ENCODE measurements at places on chromosomes 2 and 18.

DNA sequence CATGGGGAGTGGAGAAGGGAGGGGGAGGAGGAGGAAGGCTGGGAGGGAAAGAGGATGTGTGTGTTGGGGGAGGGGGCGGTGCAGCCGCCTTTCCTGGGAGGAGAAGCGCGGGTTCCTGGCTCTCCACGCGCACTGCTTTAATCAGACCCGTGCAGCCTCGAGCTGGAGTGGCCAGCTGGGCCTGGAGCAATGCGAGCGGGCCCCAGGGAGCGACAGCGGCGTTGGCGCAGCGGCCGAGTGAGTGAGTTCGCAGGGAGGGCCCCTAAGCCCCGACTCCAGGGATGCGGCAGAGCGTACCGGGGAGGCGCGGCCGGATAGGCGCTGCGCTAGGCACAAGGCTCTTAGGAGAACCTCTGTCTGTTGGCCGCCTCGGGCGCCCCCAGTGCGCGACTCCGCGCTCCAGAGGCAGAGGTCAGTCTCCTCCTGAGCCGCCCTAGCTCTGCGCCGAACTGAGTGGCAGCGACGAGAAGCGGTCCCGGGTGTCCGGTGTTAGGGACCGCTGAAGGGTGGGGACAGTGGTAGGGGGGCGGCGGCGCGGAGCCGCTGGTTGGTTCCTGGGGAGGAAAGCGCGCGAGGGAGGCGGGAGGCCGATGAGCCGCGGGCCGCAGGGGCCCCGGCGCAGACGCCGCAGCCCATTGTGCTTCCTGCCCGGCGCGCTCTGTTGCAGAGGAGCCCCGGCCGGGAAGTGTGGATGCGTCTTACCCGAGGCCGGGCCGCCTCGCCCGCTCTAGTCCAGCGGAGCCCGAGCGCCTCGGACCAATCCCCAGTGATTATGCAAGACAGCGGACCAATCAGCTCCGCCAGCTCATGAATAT, 455 bp upstream of the DLX1 start:
- peak; percentile 96 for DNase-seq

- no peak for DNase-seq
These were observed 25.4 kb downstream of the EPHA4 start for GRCh38 chr2:221546505-221547225.

GRCh38 chr2:27890146-27890923, at the start of the genes BABAM2 and RBKS:
TSS of gene BABAM2 (plus strand) at chr2:27890729. CDS start at chr2:27894557, 3,828 bp downstream.
TSS of gene RBKS (minus strand) at chr2:27890387. CDS start at chr2:27890345, 42 bp downstream.
- peak; percentile 78 for DNase-seq

- no peak for DNase-seq
These were observed 40.5 kb downstream of the NHEJ1 start for GRCh38 chr2:219120082-219120481.

DNA sequence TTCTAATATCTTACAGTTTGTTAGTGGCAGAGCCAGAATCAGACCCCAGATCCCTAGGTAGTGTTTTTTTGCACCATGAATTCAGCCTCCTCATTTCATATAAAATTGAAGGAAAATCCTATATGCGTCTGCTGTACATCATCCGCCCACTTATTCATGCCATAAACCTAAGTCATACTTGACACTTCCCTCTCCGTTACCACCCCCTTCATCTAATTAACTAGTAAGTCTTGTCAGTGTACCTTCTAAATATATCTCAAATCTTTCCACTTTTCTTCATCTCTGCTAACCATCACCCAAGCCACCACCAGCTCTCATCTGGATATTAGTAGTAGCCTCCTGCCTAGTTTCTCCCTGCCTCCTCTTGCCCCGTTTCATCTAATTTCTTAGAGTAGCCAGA, 248.7 kb upstream of the SIX3 start:
- DNase-seq, result no peak

DNA sequence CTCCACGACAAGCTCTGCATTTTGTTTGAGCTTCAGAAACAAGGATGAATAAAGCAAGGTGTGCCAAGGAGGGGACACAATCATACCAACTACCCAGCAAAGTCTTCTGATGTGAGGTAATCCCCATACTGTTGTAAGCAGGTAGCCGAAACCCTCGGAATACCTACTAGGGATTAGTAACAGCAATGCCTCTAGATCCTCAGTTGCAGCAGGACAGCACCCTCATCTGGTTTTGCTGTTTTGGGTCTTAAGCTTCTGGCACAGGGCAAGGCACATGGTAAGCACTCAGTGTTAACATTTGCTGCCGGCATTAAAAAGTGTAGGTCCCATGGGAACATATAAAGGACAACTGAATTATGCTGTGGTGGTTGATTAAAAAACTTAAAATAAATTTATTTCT, 16.0 kb upstream of the LINC00305 start:
- no peak for DNase-seq

GRCh38 chr18:58862851-58863538, 1.7 kb upstream of the ZNF532 start:
- DNase-seq, result peak; percentile 62

GRCh38 chr2:15155959-15156574, 405.1 kb downstream of the NBAS start:
- no peak for DNase-seq

DNA sequence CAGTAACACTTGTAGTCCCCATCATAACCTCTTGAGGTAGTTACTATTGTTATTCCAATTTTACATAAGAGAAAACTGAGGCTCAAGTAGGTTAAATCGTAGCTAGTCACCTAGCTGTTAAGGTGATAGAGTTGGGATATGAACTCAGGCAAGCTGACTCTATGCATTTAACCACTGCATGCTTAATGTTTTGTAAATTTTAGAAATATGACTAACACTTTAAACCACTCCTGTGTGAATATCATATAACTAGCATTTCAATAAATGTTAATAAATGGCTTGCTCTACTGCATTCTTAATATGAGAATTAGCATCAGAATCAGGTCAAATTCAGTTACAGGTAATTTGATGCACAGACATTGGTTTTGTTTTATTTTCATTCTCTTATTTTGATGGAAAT, 35.6 kb upstream of the CREB1 start:
- DNase-seq, result no peak

GRCh38 chr2:232871835-232872736, 2.0 kb downstream of the SNORC start:
- no peak for DNase-seq

DNA sequence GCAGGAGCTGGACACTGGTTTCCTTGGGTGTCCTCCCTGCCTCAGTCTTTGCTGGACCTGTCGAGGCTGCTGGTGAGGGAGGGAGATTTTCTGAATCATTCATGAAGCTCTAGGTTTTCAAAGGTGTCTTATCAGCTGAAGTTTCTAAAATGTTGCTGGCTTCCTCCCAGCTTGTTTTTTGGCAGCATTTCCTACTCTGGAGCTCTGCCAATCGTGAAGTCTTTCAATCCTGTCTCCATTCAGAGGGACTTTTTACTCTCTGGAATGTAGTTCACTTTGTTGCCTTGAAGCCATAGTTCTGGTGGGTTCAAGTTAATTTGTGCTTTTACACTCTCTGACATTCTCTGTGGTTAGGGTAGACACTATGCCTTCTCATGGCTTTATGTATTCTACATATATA, 23.9 kb downstream of the SNTG2 start:
- DNase-seq, result no peak

DNA sequence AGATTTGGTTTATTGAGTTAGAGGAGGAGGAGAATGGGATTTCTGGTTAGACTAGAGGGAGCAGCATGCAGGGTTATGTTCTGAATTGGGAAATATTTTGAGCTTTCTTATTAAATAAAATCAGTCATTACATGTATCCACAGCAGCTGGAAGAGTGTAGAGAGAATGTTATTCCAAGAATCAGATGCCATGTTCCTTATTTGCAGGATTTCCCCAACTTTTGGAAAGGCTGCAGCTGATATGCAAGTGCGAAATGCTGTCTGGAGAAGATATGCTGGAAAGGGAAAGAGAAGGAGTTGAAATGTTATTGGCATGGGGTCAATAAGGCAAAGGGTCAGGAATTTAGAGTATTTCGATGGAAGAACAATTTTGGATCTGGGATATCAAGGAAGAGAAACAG, 255.8 kb downstream of the MTX2 start:
- DNase-seq, result no peak

DNA sequence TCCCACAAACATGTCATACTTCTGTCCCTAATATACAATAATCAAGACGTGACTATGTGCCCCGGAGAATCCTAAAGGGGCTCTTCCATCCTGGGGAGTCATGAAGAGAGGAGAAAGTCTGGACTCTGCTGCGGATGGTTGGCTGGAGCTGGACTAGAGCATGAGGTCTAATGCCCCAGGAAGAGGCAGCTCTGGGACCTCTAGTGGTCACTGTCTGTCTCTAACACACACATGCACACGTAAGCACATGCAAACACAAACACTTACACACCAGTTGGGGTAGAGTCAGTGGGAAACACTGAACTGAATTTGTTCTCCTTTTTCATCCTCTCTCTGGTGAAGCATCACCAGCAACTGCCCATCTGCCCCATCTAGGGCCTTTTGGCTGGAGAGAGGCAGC, 271.6 kb downstream of the TDRD15 start:
- no peak for DNase-seq

DNA sequence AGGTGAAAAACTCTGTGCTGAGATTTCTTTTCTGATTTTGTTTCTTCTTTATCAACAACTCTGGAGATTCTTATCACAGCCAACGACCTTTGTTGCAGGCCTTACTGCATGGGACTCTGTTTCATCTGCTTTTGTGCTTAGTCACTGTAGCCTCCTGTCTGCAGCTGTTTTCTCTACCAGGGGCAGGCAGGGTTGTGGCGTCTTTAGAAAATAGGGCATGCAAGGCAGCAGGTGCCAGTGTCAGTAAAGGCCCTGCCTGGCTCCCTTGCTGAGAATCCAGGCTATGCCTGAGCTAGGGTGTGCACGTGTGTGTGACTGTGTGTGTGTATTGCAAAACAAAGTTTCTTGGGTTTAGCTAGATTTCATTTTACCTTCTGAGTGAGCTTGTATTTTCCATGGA, 14.6 kb upstream of the SLC9A2 start:
- no peak for DNase-seq

DNA sequence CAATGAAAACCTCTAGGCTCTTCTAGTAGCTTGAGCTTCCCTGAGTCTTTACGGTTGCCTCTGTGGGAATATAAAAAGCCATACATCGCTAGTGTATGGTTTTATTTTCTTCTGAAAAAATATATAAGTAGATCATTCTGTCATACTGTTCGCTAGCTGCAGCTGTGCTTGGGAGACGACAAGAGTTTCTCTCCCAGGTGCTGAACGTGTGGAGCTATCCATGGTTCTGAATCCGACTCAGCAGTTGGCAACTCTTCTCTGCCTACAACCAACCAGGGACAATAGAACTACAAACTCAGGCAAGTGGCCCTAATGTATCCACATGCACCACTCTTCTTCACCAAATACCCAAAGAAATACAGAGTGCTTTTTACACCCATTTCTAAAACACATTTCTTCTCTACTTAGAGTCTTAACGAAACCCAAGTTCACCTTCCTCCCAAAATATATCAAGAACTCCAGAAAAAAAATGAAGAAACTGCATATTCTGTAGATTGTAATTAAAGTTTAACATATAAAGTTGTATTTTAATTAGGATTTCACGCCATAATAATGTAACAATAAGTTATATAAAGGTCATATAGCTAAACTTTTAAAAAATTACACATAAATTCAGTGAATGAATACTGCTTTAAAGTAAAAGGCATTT, 2.2 kb upstream of the KCNH7 start:
- peak; percentile 38 for DNase-seq

DNA sequence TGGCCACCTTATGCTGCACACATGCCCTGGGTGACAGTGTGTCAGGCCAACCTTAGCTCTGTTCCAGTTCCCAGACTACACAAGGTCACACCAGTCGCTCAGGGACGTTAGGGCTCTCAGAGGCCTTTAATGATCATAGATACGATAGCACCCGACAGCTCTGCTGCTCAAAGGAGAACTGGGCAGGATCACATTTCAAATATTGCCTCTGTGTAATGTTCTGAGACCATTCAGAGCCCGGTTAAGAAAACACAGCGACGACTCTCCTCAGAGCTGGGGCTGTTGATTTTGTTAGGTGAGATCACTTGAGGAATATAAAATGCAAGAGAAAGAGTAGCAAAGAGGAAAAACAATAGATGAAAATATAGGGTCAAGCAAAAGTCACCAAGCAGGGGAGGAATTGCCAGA, 166.6 kb upstream of the TANK start:
- DNase-seq, result no peak

DNA sequence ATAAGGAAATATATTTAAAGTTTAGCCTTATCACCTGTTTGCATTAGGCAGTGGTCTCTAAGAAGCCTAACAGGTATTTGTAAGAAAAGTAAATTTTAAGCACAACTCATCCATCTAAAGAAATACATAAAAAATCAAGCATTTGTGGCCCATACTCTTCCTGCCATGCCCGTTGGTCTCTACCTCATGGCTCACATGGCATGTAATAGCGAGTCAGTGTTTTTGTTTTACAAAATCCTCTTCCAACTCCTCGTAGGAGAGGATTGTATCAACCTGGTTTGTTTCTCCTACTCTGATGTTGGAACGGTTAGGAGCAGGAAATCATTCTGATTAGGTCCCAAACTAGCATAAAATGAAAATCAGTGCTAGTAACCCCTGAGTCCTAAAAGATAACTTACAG, 91.8 kb downstream of the FMNL2 start:
- DNase-seq, result peak; percentile 59

- peak; percentile 68 for DNase-seq
These were observed 460.5 kb downstream of the TGIF1 start for GRCh38 chr18:3910512-3910911.

DNA sequence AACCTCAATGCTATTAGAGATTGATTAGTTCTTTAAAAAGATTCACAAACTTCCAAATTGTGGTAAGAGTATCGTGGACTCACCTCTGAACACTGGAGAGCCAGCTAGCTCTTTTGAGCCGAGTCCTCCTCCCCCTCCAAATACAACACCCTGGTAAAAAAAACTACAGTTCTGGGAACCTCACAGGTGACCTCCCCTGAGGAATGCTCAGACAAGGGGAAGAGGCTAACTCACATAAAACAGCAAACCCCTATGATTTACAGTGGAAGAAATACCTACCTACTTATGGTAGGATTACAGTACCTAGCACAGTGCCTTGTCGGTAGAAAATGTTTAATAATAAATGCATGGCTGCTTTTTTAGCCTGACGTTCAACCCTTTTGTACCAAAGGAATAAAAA, 8.4 kb downstream of the ZNF24 start:
- DNase-seq, result no peak

GRCh38 chr2:216633616-216634369, 573 bp downstream of the IGFBP2 start:
- DNase-seq, result no peak

DNA sequence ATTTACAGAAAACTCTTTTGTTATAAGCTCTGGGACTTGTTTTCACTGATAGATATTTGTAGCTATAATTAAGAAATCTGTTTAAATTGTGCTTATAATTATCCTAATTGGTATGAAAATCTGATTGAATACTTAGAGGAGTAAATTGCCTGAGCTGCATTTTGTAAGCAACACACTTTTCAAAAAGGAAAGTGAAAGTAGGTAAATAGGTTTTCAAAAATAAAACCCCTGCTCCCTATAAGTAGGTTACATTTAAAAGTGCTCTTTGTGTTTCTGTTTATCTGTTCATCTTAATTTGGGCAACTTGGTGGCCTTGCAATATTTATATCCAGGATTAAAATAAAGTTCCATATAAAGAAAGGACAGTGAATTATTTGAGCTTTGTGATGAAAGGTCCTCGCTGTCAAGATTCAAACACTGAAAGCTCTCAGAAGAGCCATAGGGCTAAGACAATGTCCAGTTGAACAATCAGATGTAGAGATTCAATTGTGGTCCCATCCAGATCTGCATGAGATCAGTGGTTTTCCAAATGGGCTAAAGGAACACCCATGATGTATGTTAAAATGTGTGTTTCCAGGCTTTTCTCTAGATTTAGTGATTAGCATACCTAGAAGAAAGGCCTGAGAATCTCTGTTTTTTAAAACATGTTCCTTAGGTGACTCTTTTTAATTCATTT, 371.6 kb downstream of the RPRM start:
- no peak for DNase-seq

Data from IMR-90 (cell line).